ENCODE measurements at places on chromosomes 6 and 20. TPM values are rescaled to one million over a fixed set of nuclear protein-coding genes. Genes with fewer than 3 reads are reported as not detected.

DNA sequence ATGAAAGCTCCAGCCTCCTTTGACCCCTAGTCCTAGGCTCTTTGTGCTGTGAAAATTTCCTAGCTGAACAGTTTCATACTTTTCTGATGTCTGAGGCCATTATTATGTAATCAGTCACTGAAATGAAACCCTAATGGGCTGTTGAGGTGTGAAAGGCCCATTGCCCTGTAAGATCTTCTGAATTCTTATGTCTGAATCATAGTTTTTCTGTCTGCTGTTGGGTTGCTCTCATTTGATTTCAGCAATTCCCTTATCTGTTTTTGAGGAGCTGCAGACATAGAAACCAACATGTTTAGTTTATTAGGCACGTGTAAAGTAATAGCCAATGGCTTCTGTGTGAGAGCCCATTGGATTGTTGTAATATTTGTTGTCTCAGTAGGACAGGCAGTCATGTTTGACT lies 118.1 kb downstream of the EYA4 start:
- no peak overlapping the region for H3K4me3 ChIP-seq
- no peaks in the 10 kb centered on the region for H3K27me3 ChIP-seq

- H3K4me3 ChIP-seq = peak overlapping the region; percentile 54
- H3K4me1 ChIP-seq = peaks cover 38% of the 10 kb centered on the region
- H3K27ac ChIP-seq = peak overlapping the region; percentile 93
- no peaks in the 10 kb centered on the region for H3K27me3 ChIP-seq
- no peak for DNase-seq
Measured at GRCh38 chr20:53623134-53623453, 29.5 kb upstream of the ZNF217 start.

GRCh38 chr6:131456565-131456964 lies 116.5 kb upstream of the ARG1 start:
- no peaks in the 10 kb centered on the region for H3K4me1 ChIP-seq
- no peak overlapping the region for H3K4me3 ChIP-seq
- no peak for DNase-seq
- H3K27ac ChIP-seq = no peak overlapping the region

DNA sequence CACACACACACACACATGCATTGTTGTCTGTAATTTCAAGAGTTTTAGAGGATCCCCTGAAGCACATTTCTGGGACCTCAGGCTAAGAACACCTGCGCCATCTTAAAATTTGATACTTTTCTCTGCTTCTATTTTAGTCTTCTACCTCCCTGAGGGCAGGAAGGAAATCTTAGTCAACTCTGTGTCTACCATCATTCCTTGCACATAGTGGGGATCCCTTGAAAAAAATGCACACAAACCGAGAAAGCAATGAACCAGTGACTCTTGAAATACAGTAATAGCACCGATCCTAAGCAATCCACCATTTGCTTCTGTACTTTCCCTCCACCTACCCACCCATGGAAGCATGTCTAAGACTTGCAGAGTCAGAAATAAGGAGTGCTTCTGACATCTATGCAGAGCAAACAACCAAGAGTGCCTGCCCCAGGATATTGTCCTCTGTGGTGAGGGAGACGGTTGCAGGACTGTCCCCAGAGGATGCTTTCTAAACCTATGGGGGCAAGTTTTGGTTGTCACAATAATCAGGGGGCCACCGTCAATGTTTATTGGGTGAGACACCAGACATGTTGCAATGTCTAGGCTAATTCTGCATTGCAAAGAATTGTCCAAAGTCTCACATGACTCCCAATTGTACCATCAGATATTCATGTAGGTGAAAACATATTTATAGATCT lies 208.0 kb upstream of the TAB2 start:
- no peak overlapping the region for H3K4me3 ChIP-seq
- H3K27me3 ChIP-seq = peaks cover 13% of the 10 kb centered on the region
- H3K27ac ChIP-seq = no peak overlapping the region

The BPIFB1 gene
- total RNA-seq = 0.82 TPM

The LGSN gene
- 0.53 TPM for total RNA-seq
